ENCODE measurements at places on chromosomes 16 and 17. TPM values are rescaled to one million over a fixed set of nuclear protein-coding genes. Genes with fewer than 3 reads are reported as not detected.
A peak's percentile ranks its signal among the peaks of the same experiment; 100 is the strongest.

GRCh38 chr17:57855391-57856035 lies 5.7 kb upstream of the MRPS23 start:
- H3K27ac ChIP-seq: no peak overlapping the region
- H3K27me3 ChIP-seq: peaks cover 10% of the 10 kb centered on the region

DNA sequence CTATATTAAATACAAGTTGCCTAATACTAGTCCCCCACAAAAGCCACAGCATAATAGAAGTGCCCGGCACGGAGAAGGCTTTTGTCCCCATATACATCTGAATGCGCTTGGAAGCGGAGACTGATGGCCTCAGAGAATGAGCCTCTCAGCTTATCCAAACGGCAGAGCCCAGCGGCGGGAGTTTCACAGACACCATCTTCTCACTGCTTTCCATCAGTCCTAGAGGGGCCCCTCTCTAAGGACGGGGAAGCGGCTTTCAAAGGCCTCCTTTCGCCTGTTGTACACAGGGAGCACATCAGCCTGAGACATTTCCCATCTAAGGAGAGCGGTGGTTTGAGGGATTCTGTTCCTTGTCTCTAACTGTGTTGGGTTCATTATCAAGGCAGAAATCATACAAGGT lies 16.9 kb downstream of the NXN start:
- peak; percentile 69 for DNase-seq
- peak overlapping the region; percentile 47 for H3K4me3 ChIP-seq
- no peaks in the 10 kb centered on the region for H3K27me3 ChIP-seq
- peak overlapping the region; percentile 98 for H3K27ac ChIP-seq
- peaks cover 7% of the 10 kb centered on the region for H3K36me3 ChIP-seq

DNA sequence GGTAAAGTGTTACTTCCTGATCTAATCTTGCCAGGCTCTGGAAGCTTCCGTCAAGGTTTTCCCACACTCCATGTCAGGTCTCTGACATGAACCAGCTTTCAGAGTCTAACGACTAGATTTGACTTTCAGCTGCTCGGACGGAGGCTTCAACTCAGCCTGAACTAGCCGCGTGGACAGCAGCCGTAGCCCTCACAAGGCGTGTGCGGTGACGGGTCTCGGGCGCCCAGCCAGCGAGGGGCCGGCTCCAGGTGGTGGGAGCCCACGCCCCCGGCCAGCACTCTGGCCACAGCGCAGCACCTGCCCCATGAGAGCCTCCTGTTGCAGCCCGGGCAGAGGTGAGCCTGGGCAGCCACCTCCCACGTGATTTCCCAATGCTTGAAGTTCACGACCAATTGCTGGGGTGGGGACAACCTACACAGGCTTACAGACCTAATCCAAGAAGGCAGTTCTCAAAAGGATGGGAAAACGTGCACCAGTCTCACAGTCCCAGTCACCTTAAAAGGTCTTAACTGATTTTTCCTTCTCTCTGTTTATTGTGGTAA lies 45.5 kb downstream of the TBC1D16 start:
- H3K27me3 ChIP-seq: no peaks in the 10 kb centered on the region
- no peak overlapping the region for H3K27ac ChIP-seq
- H3K4me1 ChIP-seq: peaks cover 59% of the 10 kb centered on the region
- no peak overlapping the region for H3K4me3 ChIP-seq
- DNase-seq: no peak

DNA sequence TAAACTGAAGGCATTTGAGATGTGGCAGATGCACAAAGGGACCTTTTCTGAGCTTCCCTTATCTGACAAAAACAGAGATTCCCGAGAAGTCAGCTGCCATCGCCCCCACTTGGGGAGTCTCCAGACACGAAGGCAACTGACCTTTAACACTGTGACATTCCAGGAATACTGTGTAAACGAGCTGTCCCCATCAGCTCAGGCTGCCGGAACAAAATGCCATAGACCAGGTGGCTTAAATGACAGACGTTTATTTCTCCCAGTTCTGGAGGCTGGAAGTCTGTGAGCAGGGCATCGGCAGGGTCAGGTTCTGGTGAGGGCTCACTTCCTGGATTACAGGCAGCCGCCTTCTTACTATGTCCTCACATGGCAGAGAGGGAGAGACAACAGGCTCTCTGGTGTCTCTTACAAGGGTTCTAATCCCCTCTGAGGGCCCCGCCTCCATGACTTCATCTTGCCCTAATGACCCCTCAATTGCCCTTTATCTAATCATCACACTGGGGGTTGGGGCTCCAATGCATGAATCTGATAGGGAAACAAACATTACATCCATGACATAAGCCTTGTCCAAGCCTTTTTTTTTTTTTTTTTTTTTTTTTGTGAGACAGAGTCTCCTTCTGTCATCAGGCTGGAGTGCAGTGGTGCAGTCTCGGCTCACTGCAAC lies 178.5 kb upstream of the RPL38 start:
- H3K27ac ChIP-seq: no peak overlapping the region
- no peak for DNase-seq
- peaks cover 13% of the 10 kb centered on the region for H3K4me1 ChIP-seq
- H3K27me3 ChIP-seq: no peaks in the 10 kb centered on the region
- H3K4me3 ChIP-seq: no peak overlapping the region

DNA sequence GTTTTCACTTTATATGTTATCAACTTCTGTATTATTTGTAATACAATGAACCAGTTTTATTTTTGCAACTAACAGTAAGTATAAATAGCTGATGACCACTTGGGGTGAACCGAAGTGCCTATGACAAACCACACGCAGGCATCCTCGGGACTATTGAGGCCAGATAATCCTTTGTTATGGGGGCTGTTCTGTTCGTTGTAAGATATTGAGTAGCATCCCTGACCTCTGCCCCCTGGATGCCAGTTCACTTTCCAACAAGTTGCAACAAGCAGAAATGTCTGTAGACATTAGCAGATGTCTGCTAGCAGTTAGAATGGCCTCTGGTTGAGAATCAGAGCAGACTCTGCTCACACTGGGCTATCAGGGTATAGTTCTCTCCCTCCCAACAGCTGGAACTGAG lies 277.0 kb downstream of the WWOX start:
- H3K4me1 ChIP-seq: peaks cover 19% of the 10 kb centered on the region
- H3K4me3 ChIP-seq: no peak overlapping the region
- no peak for DNase-seq
- no peak overlapping the region for H3K27ac ChIP-seq
- no peaks in the 10 kb centered on the region for H3K36me3 ChIP-seq
- no peaks in the 10 kb centered on the region for H3K27me3 ChIP-seq

GRCh38 chr16:23071196-23072083 lies 77.8 kb downstream of the USP31 start:
- no peak for DNase-seq
- H3K4me3 ChIP-seq: no peak overlapping the region
- H3K4me1 ChIP-seq: peaks cover 4% of the 10 kb centered on the region
- H3K36me3 ChIP-seq: peaks cover 60% of the 10 kb centered on the region

DNA sequence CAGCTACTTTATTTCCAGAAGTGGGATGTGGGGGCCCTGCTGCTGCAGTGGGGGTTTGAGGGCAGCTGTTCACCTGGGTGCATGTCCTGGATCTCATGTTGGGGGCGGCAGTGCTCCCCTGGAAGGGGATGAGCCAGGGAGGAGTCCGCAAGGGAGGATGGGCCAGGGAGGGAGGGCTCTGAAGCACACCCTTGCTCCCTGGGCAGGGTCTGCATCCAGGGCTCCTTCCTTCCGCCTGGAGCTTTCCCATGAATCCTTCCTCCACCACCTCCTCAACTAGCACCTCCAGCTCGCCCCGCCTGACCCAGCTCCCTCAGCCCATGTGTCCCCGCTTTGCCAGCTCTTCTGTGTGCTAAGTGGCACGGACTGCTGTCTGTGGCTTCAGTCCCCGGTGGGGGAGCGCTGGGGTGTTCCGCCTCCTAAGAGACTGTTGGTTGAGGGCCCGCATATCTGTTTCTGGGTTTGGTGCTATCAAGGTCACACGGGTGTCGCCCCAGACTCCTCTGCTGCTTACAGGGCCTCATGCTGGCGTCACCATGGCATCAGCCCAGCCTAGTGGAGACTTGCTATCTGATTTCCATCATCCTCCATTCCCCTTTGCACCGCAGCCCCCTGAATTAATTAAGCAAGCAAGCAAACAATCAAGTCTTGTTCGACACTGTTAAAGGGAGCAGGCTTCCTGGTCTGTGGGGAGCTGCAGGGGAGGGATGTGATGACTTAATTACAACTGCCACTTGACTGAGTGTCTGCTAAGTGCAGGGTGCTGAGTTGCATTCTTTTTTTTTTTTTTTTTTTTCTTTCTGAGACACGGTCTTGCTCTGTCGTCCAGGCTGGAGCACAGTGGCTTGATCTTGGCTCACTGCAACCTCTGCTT lies 71.8 kb downstream of the PRKCA start:
- DNase-seq: no peak
- no peaks in the 10 kb centered on the region for H3K27me3 ChIP-seq
- peaks cover 32% of the 10 kb centered on the region for H3K4me1 ChIP-seq

The CACNG1 gene
- total RNA-seq: not detected

The SRCIN1 gene
- total RNA-seq: 11.1 TPM

The STH gene
- not detected for total RNA-seq

The ADAT1 gene
- total RNA-seq: 46.0 TPM
